ENCODE measurements at places on chromosomes 1 and 21. TPM values are rescaled to one million over a fixed set of nuclear protein-coding genes. Genes with fewer than 3 reads are reported as not detected.

- DNase-seq = no peak
These were observed 132.2 kb downstream of the CASZ1 start for GRCh38 chr1:10664251-10664650.

- DNase-seq = no peak
These were observed 99.9 kb upstream of the SGIP1 start for GRCh38 chr1:66434096-66434495.

DNA sequence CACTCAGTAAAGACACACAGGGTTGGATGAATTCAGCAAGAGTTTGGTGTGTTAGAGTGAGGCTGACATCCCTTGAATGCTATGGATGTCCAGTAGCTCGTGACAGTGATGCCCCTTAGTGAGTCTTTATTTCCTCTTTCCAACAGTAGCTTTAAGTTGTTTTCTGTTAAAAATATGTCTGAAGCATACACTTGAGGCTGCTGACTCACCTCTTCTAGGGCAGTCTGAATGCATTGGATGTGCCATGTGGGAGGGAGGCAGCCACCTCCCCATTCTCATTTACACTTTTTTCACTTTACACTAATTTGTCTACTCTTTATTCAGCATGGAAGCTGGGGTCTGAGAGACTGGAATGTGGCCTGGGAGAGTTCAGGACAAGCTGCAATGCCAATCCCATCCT, 17.6 kb downstream of the NOS1AP start:
- DNase-seq = no peak

DNA sequence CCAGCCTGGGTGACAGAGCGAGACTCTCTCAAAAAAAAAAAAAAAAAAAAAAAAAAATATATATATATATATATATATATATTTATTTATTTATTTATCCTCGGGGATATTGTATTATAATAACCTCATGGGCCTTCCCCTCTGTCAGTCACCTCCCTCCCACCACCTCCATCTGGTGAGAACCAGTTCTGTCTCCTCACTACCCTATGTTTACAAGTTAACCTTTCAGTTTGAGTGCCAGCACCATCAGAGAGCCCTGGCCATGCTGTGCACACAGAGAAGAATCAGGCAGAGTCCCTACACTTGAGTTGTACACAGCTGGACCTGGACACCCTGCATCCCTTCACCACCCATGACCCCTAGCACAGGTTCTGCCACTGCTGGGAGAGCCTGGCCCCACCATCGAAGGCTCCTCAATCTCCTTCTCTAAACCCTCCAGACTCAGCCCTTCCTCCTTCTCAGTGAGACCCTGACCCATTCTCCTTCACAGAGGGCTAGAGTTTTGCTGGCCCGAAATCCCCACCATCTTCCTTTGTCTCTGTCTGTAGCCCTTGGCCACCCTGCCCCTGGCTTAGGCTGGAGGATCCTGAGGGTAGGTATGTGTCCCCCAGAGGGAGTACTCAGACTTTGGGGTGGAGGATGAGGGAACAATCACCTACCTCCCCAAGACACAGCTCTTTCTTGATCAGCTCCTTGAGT, 1.2 kb downstream of the S100A5 start:
- no peak for DNase-seq

GRCh38 chr1:182329471-182329870, 62.1 kb downstream of the GLUL start:
- DNase-seq = no peak

DNA sequence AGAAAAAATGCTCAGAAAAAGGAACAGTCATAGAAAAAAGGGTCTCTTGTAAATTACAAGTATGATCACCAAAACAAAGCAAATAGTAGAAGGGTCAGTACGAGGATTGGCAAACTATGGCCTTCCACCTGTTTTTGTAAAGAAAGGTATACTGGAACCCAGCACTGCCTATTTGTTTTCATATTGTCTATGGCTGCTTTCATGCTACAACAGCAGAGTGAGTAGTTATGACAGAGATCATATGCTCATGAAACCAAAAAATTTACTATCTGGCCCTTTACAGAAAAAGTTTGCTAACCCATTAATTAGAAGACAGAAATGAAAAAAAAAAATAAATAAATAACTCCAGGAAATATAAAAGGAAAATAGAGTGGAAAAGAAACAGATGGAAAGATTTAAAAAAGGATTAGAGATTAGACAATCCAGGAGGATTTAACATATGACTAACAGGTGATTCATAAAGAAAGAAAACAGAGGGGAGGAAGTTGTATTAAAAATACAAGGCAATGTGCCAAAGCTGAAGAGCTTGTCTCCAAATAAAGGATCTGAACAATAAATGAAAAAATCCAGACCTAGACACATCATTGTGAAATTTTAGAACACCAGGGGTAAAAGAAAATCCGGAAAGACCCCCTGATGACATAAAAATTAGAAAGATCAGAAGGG, 108.5 kb upstream of the SERTAD4 start:
- peak; percentile 52 for DNase-seq

Gene CASP9
- total RNA-seq = 36.5 TPM

- no peak for DNase-seq
These were observed 98.7 kb upstream of the PDC start for GRCh38 chr1:186559601-186560116.

Gene PPP1R12B
- total RNA-seq = 14.8 TPM

Gene TLCD4
- total RNA-seq = 11.6 TPM

DNA sequence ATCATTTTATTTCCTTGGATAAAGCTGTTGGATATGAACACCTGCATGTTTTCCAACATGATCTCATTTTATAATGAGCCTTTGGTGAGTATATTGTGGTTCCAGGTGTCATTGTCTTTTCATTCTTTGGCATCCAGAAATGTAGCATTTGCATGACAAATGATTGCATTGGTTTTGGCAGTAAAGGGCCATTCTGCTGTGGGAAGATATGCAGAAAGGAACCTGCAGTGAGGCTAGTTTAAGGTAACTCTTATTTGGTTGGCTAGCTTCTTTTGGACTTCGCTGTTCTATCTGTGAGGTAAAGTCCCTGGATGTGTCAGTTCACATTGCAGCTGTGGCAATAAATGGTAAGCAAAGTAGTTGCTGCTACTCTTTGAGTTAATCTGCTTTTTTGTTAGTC, 343.0 kb downstream of the AMY1C start:
- no peak for DNase-seq

- no peak for DNase-seq
These were observed 14.0 kb downstream of the ZNF644 start for GRCh38 chr1:91007827-91008226.

Gene TSTD1
- total RNA-seq = 67.6 TPM
